ENCODE measurements at places on chromosomes 3 and 15.

- DNase-seq, result no peak
Observed at GRCh38 chr3:65288776-65289175, 601.0 kb upstream of the ADAMTS9 start.

- DNase-seq, result no peak
Observed at GRCh38 chr3:64410226-64410625, 185.0 kb upstream of the PRICKLE2 start.

- DNase-seq, result no peak
Observed at GRCh38 chr3:15096046-15096445, 2.9 kb downstream of the RBSN start.

DNA sequence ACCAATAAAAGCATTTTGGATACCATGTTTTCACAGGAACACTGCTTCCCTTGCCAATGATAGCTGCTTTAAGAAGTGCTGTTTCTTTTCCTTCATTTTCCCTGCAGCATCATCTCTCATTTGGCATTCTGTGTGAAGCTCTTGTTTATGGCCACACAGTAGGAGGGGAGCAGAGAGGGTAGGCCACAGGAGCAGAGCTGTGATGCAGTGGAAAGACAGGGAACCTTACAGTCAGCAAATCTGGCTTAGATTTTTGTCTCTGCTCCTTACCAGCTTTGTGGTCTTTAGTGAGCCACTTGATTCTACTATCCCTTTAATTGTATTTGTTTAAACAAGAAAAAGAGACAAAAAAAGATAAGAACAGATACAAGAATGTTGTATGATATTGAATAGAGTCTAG lies 138.7 kb downstream of the RPL22L1 start:
- no peak for DNase-seq

GRCh38 chr3:141777957-141778813 lies 15.0 kb downstream of the GRK7 start:
- no peak for DNase-seq

DNA sequence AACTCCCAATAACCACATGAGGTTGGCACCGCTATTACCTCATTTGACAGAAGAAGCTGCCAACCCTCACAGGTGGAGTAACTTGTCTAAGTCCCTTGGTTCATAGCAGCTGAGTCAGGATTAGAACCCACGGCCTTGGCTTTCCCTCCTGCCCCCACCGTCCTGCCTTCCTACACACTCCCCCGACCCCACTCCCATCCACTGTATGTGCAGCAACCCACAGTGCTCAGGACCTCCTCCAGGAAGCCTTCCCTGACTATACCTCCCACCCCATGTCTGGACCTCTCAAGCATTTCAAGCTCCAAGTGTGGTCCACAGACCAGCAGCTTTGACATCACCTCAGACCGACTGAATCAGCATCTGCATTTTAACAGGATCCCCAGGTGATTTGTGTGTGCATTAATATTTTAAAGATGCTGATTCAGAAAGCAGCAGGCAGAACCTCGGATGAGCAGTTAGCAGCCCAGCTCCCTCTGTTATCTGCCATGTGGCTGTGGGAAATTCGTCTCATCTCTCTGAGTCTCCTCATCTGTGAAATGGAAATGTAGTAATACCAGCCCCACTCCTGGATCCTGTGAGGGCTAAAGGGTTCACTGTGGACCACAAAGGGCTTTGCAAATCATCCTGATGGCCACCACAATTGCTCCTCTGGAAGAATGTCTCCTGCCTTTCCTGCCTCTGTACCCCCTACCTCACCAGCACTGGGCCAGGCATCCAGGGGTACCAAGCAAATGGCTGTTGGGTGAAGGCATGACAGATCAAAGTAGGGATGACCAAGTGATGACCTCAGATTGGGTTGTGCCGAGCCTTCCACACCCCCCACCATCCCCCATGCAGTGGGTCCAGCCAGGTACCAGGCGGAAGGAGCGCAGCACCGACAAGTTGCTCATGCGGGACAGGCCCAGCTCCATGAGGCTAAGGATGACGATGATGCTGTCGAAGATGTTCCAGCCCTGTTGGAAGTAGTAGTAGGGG lies 62.7 kb downstream of the SCN5A start:
- DNase-seq, result no peak
